ENCODE measurements at places on chromosomes 7 and 10. TPM values are rescaled to one million over a fixed set of nuclear protein-coding genes. Genes with fewer than 3 reads are reported as not detected.

Gene MIOS
- polyA plus RNA-seq, result 50.6 TPM

Gene NEURL1
- polyA plus RNA-seq, result 1.3 TPM

Gene SH2D4B
- polyA plus RNA-seq, result 0.07 TPM

Gene CLCN1
- polyA plus RNA-seq, result 0.17 TPM

All from right renal pelvis (tissue), 4 donors.